ENCODE measurements at places on chromosomes 16 and 17. TPM values are rescaled to one million over a fixed set of nuclear protein-coding genes. Genes with fewer than 3 reads are reported as not detected.

PRR29 gene
- 1.8 TPM for total RNA-seq

ABI3 gene
- not detected for total RNA-seq

KRT15 gene
- total RNA-seq, result 5.1 TPM

KRTAP16-1 gene
- not detected for total RNA-seq

CYGB gene
- 1.4 TPM for total RNA-seq

SLC16A13 gene
- total RNA-seq, result 11.9 TPM

C1QTNF1 gene
- total RNA-seq, result 38.9 TPM

TNFRSF17 gene
- total RNA-seq, result not detected

GEMIN4 gene
- total RNA-seq, result 62.9 TPM

ABCC11 gene
- total RNA-seq, result 0.22 TPM

KAT8 gene
- total RNA-seq, result 46.3 TPM

STH gene
- not detected for total RNA-seq

PIK3R6 gene
- total RNA-seq, result 0.07 TPM

PARN gene
- 34.6 TPM for total RNA-seq

TNFRSF13B gene
- total RNA-seq, result not detected

GJD3 gene
- total RNA-seq, result 1.6 TPM

SLC6A2 gene
- not detected for total RNA-seq

MLKL gene
- total RNA-seq, result 38.7 TPM

TPSD1 gene
- total RNA-seq, result not detected

EVI2A gene
- not detected for total RNA-seq

NFAT5 gene
- 5.1 TPM for total RNA-seq

NATD1 gene
- total RNA-seq, result 3.5 TPM

NPIPA8 gene
- 0.94 TPM for total RNA-seq

ZP2 gene
- total RNA-seq, result not detected

PPY gene
- not detected for total RNA-seq

CLDN9 gene
- total RNA-seq, result 0.32 TPM

OR1F1 gene
- total RNA-seq, result 0.76 TPM

ENPP7 gene
- not detected for total RNA-seq

HSD11B2 gene
- total RNA-seq, result 1.7 TPM

PRR35 gene
- 0.20 TPM for total RNA-seq

RUNDC3A gene
- 1.0 TPM for total RNA-seq

HASPIN gene
- 14.0 TPM for total RNA-seq

CSH2 gene
- not detected for total RNA-seq

RHBDL3 gene
- total RNA-seq, result 2.7 TPM

VKORC1 gene
- total RNA-seq, result 128 TPM

EME1 gene
- total RNA-seq, result 17.0 TPM

SLC25A39 gene
- total RNA-seq, result 117 TPM

ATP2A3 gene
- 4.9 TPM for total RNA-seq

OR1A1 gene
- not detected for total RNA-seq

KCNJ12 gene
- 1.4 TPM for total RNA-seq

CCL11 gene
- not detected for total RNA-seq

EXOC3L1 gene
- 0.27 TPM for total RNA-seq

GCGR gene
- 0.35 TPM for total RNA-seq

TBC1D3C gene
- not detected for total RNA-seq

RHBDF1 gene
- 30.9 TPM for total RNA-seq

ANKRD40CL gene
- total RNA-seq, result not detected

SMG6 gene
- total RNA-seq, result 20.6 TPM

USH1G gene
- total RNA-seq, result 0.08 TPM

MIEF2 gene
- total RNA-seq, result 10.7 TPM

CXCL16 gene
- 20.8 TPM for total RNA-seq

PIK3R5 gene
- 0.04 TPM for total RNA-seq

MRPS23 gene
- total RNA-seq, result 169 TPM

G6PC1 gene
- total RNA-seq, result not detected

CSH1 gene
- not detected for total RNA-seq

KCNH4 gene
- total RNA-seq, result 0.33 TPM

TP53TG3F gene
- total RNA-seq, result not detected

NME2 gene
- 2,012 TPM for total RNA-seq

CCL17 gene
- not detected for total RNA-seq

MYH11 gene
- total RNA-seq, result 0.05 TPM

AP2B1 gene
- total RNA-seq, result 126 TPM
